ENCODE measurements at places on chromosomes 11 and 22.

- no peak for DNase-seq
Measured at GRCh38 chr11:118401880-118402590, 629 bp downstream of the ATP5MG start.

- DNase-seq: no peak
Measured at GRCh38 chr11:58994171-58994570, 54.9 kb downstream of the GLYATL1 start.

GRCh38 chr11:32006799-32007388, 84.0 kb upstream of the RCN1 start:
- DNase-seq: no peak

- DNase-seq: no peak
Measured at GRCh38 chr11:1153951-1154493, 3.7 kb upstream of the MUC5AC start.

- DNase-seq: no peak
Measured at GRCh38 chr11:27971171-27971570, 136.8 kb downstream of the KIF18A start.

DNA sequence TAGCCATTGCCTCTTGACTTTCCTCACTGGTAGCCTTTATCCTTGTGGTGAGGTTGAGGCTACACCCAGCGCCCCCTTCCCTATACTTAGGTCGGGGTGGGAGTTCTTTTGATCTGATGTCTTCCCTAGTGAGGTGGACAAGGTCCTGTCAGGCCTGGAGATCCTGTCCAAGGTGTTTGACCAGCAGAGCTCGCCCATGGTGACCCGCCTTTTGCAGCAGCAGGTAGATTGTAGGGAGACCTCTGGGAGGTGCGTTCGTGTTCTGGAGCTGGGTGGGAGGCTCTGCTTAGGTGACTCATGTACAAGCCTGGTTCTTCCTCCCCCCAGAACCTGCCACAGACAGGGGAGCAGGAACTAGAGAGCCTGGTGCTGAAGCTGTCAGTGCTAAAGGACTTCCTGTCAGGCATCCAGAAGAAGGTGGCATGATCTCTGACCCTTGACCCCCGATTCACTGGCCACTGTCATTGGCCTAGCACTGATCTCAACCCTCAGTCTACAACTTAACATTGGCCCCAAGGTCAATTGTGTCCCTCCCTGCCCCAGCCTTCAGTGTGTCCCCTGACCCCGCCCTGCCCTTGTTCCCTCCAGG, 4.9 kb downstream of the INPPL1 start:
- no peak for DNase-seq

DNA sequence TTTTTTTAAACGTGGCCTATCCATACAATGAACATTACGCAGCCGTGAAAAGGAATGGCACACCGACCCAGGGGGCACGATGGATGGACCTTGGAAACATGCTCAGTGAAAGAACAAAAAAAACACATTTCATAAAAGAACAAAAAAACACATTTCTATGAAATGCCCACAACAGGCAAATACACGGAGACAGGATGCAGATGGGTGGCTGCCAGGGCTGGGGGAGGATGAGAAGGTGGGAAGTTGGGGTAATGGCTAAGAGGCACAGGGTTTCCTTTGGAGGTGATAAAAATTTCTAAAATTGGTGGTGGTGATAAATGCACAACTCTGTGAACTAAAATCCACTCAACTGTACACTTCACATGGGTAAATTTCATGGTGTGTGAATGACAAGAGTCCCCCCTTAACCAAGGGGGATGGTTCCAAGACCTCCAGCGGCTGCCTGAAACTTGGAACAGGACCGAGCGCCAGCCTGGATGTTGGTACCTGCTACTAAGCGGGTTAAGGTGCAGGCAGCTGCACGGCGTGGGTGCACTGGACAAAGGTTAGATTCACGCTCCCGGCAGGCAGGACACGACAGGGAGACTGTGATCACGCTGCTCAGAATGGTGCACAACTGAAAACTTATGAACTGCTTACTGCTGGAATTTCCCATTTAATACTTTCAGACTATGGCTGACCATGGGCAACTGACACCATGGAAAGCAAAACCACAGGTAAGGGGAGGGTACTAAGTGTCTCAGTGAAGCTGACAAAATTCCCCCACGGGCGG, 16.5 kb downstream of the BRD1 start:
- DNase-seq: no peak

- DNase-seq: no peak
Measured at GRCh38 chr11:92222701-92223100, 1.9 kb upstream of the FAT3 start.

DNA sequence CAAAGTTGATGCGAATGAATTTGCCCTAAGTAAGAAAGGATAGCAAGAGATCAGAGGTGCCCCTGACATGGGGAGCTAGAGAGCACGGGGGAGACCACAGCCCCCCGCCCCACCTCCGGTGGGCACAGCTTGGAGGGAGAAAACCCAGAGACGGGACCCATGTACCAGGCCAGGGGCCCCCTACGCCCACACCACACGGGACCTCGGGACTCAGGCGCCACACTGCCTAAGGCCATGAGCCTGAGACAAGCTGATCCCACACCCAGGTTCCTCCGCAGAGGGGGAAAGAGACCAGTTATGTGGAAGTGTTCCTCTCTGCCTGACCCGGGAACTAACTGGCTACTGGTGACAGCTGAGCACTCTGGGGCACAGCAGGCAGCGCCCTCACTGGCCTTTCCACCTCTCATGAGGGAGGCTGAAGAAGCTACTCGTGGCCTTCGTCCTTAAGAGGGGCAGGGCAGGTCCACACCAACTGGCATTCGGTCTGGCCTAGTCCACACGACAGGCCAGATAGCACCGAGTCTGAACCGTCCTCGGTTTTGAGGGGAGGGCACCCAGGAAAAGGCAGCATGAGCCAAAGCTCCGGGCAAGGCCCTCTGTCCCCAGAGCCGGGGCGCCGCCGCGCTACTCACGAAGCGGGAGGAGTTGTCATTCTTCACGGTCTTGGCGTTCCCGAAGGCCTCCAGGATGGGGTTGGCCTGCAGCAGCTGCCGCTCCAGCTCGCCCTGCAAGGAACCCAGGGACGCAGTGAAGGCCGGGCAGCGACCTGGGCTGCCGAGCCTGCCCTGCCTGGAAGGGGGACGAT, 65.8 kb downstream of the MYH9 start:
- no peak for DNase-seq

GRCh38 chr11:104073950-104074705, 37.7 kb downstream of the DDI1 start:
- no peak for DNase-seq

- DNase-seq: peak; percentile 37
Measured at GRCh38 chr22:50209893-50210292, 9.1 kb downstream of the SELENOO start.

DNA sequence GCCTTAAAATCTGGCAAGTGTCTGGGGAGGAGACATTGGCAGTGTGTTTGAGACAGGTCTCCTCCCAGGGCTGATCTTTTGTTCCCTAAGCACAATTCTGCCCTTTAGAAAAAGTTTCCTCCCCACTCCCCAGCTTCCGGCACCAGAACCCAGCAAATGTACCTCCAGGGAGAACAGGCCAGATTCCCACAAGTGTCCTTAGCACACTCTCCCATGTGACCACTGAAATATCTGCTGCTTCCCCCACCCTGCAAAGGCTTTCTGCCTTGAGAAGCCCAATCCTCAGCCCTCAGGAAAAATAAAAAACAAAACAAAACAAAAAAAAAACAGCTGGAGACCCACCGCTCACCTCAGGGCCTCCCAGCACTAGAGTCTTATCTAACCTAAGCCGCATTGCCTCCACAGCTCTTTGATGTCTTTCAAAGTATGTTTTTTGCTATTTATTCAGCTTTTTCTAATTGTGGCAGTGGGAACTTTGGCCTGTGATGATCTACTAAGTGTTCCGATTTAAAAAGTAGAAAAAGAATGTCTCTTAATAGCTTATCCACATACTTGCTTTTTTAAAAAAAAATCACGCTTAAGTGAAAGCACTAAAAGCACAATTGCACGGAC, 29.0 kb upstream of the FBLN1 start:
- DNase-seq: no peak

- DNase-seq: no peak
Measured at GRCh38 chr11:134372536-134372935, 39.5 kb downstream of the B3GAT1 start.

Measured in stimulated activated CD8-positive, alpha-beta memory T cell treated with anti-CD3 and anti-CD28 coated beads, Interleukin-7, amount 100 ng/mL, for 24 hours (primary cell).